ENCODE measurements at places on chromosomes 1 and 21.

GRCh38 chr1:156648951-156649350, 7.0 kb downstream of the BCAN start:
- DNase-seq, result no peak

DNA sequence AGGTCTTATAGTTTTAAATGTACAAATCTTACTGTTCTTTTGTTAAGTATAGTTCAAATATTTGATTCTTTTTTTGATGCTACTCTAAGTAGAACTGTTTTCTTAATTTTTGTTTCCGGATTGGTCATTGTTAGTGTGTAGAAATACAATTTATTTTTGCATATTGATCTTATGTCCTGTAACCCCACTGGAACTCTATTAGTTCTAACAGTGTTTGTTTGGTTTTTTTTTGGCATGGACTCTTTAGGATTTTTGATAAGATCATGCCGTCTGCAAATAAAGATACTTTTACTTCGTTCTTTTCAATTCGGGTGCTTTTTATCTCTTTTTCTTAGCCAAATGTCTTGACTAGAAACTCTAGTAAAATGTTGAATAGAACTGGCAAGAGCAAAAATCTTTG, 26.5 kb downstream of the GDAP2 start:
- DNase-seq, result no peak

- no peak for DNase-seq
Observed at GRCh38 chr1:155648207-155649147, 38.5 kb downstream of the MSTO1 start.

DNA sequence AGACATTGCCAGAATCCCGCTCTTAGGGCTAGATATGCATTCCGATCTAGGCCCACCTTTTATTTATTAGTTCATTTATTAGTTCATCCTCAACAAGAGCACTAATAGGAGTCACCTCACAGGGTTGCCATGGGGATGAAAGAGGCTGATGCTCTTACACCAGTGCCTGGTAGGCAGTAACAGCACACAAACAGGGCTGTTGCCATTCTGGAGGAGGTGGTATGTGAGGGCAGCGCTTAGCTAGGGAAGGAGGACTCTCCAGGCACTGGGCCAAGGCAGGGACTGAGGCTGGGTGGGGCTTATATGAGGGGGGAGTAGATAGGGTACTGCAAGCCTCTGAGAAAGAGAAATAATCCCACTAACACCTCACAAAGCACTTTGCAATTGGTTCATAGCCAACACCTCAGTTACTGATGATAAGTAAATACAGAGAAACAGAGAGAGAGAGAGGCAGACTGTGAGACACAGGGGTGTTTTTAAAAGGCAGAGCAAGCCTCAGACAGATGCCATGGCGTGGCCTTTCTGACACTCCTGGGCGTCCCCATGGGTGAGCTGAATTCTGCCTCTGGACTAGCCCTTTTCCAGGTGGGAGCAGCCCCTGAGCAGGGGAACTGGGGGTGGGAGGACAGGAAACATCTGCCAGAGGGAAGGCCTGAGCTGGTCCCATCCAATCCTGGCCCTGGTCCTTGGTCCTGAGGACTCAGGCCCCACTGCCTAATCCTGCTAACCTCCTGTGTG, 5.9 kb downstream of the FCGR2A start:
- DNase-seq, result no peak

GRCh38 chr1:86110451-86111129, 46.0 kb downstream of the COL24A1 start:
- no peak for DNase-seq

GRCh38 chr1:169484683-169485430, 887 bp downstream of the SLC19A2 start:
- DNase-seq, result no peak

DNA sequence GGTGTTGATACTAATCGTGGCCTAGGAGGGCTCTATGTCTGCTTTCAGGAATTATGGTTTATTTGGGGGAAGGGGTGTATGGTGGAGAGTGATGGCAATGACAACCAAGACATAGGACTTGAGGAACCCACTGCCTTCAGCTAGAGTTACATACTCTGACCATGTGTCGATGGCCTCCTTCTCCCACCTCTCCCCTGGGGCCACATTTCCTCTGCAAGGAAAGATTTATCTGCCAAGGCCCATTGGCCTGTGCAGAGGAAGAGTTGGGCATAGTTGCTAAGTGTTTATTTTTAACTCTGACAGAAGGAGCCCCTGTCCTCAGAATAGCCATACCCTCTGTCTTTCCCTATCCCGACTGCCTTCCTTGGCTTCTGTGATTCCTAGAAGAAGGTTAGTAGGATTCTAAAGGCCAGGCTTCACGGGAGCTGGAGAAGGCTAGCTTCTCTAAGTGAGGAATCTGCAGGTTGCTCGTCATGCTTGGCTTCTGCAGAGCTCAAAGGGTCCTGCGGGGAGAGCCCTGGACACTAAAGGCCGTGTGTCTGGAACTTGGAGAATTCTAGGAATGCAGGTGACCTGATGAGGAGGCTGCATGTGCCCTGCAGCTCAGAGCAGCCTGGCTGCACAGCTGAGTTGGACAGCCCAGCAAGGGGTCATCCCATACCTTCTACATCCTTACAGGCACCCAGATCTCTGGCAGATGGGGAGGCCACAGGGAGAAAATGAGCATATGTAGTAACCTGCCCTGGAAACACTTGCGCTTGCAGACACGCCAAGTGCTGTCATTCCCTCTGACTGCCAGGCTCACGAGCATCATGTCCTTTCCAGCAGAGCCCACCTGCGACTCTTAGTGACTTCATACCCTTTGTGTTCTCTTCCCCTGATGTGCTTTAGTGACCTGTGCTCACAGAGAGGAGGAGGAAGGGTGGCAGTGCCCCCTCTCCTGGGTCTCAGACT, 9.7 kb downstream of the MAPKAPK2 start:
- peak; percentile 57 for DNase-seq

- DNase-seq, result no peak
Observed at GRCh38 chr1:28642056-28642846, 616 bp downstream of the TAF12 start.

- no peak for DNase-seq
Observed at GRCh38 chr21:26587736-26588201, 14.7 kb upstream of the CYYR1 start.

GRCh38 chr1:111990026-111990877, 784 bp upstream of the KCND3 start:
- peak; percentile 21 for DNase-seq

GRCh38 chr1:231993968-231994455, 367.4 kb downstream of the DISC1 start:
- no peak for DNase-seq

GRCh38 chr1:232932486-232933425, 17.7 kb upstream of the NTPCR start:
- no peak for DNase-seq

- no peak for DNase-seq
Observed at GRCh38 chr1:117632269-117633067, 26.6 kb downstream of the TENT5C start.

DNA sequence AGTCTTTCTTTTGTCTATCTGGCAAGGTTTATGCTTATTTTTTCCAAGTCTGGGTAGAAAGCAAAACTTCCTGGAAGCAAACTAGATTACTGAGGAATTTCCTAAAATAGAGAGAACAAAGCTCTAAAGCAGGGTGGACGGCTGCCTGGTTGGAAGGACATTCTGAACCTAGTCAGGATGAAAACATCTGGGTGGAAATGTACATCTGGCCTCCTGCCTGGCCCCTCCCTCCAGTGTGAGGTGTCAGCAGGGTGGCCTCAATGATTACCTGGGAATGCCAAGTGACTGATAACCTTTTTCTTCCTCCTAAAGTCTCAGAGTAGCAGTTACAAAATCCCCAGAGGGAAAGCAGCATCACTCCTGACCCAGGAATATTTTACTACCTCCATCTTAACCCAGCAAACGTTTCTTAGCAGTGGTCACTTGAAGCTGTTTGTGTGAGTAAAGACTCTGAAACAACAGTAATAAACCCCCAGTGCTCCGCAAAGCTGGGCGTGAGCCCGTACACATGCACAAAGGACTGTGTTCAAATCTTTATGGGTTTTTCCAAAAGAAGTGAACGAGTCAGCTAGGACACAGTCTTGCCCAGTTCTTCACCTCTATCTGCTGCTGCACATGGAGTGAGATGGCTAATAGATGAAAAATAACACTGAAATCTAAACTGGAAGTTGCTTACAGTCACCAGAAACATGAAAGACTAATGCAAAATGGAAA, 18.9 kb downstream of the ANGPTL7 start:
- no peak for DNase-seq

DNA sequence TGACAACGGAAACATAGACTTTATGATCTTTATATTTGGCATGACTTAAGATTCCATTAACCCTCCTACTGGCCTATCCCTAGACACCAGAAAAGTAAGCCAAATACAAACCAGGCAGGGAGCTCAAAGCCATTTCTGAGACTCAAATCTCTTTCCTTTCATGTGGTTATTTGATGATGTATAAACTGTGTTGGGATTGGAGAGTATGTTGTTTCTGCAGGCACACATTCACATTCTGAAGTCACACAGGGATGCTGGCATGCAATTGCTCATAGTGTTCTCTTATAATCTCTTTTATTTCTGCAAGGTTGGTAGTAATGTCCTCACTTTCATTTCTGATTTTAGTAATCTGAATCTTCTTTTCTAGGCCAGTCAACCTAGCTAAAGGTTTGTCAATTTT, 5.8 kb downstream of the ZMYND12 start:
- no peak for DNase-seq

DNA sequence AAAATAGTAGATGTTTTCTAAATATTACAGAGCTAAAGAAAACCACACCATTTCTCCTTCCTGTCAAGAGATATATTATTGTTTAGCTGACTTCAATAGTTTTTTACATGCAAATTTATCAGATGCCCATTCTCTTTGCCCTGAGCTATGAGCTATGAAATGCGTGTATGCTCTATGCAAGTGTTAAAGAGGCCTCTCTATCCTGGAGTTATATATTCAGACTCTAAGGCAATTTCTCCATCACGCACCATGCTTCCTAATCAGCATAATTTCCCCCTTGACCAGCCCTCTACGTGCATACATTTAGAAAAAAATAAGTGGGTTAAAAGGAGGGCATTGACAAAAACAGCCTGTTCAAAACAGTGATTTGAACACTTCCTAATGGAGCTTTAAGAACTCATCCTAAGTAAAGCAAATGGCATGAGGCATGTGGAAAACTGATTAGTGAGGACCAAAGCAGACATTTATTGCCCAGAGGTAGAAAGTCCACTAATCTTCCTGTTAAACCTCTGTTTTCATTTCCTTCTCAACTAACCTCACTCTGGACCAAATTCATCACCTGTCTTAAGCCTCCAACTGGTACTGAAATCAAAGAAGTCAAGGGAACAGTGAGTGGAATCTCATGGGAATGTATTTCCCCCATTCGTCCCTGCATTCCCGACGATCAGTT, 565.8 kb upstream of the PKN2 start:
- no peak for DNase-seq

DNA sequence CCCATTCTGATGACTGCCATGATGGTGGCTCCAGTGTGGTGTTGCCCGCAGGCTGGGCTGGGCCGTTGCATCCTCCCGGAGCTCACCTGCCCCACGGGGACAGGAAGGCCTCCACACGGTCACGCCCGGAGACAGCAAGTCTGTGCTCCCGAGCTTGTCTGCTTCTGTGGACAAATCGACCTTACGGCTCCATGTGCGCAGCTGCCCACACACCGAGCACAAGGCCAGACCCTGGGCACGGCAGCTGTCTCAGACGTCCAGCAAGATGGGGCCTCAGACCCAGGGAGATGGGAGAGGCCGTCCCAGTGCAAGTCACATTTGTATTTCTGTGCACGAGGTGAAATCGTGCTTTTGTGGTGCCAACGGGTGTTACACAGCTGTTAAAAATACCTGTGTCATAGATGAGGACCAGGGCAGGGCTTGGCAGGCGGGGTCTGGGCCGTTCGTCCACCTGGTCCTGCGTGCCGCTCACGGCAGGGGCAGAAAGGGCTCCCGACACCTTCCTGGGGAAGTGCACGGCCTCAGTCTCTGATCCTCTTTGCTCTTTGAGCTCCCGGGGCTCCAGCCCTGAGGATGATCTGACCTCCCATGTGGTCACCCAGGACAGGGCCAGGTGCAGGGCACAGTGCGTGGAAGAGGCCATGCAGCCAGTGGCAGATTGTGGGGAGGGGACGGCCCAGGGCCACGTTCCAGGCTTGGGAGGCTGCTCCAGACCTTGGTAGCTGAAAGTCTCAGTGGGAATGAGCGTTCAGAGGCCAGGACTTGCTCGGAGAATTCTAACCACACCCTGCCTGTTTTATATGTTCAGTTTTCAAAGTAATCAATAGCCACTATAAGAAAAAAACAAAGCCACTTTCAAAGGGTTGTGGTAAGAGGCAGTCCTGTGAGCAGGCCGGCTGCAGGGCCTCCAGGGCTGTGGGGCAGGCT, 13.5 kb downstream of the COL6A1 start:
- peak; percentile 10 for DNase-seq

- peak; percentile 67 for DNase-seq
Observed at GRCh38 chr1:11731691-11732283, 4.1 kb upstream of the AGTRAP start.

DNA sequence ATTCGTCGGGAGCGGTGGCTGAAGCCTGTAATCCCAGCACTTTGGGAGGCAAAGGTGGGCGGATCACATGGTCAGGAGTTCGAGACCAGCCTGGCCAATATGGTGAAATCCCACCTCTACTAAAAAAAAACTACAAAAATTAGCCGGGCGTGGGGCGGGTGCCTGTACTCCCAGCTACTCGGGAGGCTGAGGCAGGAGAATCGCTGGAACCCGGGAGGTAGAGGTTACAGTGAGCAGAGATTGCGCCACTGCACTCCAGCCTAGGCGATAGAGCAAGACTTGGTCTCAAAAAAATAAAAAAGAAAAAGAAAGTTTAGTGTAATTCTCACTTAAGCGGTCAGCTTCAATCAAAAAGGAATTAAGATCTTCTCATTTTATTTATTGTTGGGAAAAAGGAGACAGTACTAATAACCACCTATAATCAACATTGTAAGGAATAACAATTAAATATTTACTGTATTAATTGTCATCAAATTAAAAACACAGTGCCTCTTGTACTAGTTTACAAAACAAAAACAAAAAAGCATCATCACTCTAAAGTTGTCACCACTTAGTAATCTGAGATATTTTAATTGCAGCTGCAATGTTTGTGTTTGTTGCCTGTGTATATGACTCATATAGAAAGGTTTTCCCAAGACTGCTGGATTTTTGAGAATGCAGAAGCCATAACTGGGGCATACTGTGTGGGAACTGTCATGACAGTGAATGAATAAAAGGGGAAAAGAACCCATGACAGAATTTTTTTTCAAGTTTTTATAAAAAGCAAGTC, 3.7 kb downstream of the FBXO42 start:
- DNase-seq, result no peak

GRCh38 chr1:19630720-19631395, 13.3 kb upstream of the NBL1 start:
- no peak for DNase-seq

DNA sequence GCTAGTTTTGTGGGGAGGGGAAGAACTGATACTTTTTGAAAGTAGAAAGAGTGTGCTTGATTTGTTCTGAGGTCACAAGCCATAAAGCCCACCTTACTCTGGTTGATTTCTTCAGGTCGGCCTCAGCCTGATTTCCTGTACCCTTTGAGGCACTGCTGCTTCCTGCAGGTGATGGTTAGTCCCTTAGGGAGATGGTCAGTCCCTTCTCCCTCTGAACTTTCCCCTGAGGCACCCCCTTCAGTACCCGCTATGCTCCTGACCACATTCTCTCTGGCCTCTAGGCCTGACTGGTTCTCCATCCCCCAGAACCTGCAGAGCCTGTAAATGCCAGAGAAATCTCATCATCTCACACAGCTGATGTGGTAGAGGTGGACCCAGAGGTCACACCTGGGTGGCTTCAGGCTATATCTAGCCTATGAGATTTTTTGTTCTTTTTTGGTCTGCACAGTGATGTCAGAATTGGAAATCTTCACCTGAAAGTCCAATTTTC, 15.0 kb upstream of the ID3 start:
- DNase-seq, result no peak

GRCh38 chr1:177170756-177171535, at the start of gene BRINP2:
BRINP2 (plus strand) TSS chr1:177170958; CDS start chr1:177229877, 58,919 bp downstream.
- DNase-seq, result peak; percentile 87

All from WTC11 (cell line).